ENCODE measurements at places on chromosomes 7 and 10.
A peak's percentile ranks its signal among the peaks of the same experiment; 100 is the strongest.

- DNase-seq = no peak
Observed at GRCh38 chr10:7192831-7193361, 217.9 kb downstream of the SFMBT2 start.

GRCh38 chr10:102309916-102310315 lies 64.6 kb downstream of the GBF1 start:
- no peak for DNase-seq

GRCh38 chr10:48551861-48552591 lies 52.8 kb downstream of the ARHGAP22 start:
- no peak for DNase-seq

DNA sequence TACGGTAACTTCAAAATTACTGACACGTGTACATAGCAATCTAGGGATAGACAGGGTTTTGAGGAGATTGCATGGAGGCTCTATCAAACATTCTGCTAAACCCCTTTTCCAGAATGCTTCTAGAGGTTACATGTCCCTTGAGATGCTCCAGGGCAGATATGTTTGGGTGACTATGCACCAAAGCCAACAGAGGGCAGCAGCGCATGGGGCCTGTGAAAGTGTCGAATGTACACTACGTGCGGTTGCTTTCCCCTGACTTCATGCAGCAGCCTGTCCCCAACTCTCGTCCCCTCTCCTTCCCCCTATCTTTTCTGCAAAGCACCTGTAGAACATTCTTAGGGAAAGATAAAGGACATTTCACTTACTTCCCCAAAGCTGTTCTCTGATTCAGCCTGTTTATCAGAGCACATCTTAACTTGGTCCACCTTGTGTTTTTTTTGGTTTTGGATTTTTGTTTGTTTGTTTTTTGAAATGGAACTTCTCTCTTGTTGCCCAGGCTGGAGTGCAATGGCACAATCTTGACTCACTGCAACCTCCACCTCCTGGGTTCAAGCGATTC lies 90.2 kb downstream of the UBE3C start:
- DNase-seq = no peak

DNA sequence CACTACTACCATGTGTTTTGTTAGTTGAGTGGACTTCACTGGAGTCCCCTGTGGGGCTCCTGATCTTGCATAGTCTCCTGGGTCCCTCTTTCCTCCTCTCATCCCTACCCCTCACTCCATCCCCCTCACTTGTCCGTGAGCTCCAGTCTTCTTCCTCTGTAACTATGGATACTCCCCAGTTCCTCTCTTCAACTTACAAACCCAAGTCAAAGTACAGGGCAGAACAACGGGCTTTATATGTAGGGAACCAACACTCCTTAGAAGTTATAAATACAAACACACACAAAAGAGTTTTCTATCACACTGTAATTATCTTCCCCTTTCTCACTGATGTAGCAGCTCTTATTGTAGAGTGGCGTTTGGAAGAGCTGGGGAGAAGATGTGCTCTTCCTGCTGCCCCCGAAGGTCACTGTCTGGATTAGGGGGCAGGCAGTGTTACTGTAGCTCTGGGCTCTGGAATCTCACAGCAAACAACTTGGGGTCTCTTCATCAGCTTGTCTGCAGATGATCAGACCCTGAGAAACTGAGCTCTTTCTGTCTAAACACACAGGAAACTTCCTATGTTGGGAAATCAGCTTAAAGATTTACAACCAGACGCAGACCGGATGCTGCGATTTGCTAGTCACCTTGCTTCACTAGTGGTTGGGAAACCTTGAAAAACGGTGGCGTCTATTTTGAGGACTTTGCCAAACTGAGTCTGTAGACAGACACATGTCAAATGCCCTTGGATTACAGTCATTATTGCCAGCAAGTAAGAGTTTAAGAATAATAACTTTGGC lies 13.6 kb downstream of the SNX10 start:
- no peak for DNase-seq

GRCh38 chr10:33287112-33287511 lies 47.4 kb downstream of the NRP1 start:
- no peak for DNase-seq

DNA sequence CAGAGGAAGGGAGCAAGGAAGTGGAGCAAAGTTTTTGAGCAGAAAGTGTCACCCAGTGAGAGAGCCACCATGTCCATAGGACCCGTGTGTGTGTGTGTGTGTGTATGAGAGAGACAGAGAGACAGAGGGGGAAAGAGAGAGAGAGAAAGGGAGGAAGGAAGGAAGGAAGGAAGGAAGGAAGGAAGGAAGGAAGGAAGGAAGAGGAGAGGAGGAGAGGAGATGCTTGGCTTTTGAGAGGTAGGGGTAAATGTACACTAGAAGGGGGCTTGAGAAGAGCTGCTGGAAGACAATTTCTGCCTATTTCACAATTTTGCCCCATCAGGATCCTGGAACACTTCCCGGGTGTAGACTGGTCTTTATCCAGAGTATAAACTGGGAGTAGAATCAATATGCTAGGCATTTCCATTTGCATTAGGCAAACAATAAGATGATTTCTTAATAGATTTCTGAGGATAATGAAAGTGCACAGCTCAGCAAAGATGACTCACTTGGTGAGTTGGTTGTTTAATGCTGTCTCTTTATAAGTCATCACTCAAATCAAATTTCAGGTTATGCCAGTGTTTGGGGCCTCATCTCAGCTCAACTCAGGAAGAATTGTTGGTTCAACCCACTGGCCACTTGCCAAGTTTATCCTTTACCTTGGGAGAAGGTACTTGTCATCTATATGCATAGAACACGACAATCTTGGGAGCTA lies 70.0 kb upstream of the FAM13C start:
- no peak for DNase-seq

GRCh38 chr10:77138541-77138940 lies 499.1 kb downstream of the KCNMA1 start:
- DNase-seq = no peak

- DNase-seq = no peak
Observed at GRCh38 chr7:55593515-55594318, 21.4 kb upstream of the VOPP1 start.

GRCh38 chr7:114819616-114820362 lies 102.1 kb upstream of the MDFIC start:
- no peak for DNase-seq

GRCh38 chr10:113274176-113274829 lies 278.6 kb upstream of the HABP2 start:
- DNase-seq = peak; percentile 37

DNA sequence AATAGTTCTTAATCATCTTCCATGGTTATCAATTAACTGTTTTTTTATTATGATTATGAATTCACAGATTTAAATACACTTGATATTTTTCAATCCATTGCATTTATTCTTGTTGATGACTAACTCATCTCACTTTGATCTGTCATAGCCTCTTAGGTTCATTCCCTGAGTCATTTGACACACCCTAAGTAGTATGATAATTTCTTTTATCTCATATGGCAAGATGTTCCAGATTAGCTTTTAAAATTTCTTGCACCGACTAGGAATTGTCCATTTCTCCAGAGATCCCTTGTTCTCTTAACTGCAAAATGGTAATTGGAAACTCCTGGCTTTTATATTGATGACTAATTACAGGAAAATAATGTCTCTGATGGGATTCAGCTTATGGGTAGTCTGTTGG lies 87.6 kb upstream of the CCDC6 start:
- no peak for DNase-seq

DNA sequence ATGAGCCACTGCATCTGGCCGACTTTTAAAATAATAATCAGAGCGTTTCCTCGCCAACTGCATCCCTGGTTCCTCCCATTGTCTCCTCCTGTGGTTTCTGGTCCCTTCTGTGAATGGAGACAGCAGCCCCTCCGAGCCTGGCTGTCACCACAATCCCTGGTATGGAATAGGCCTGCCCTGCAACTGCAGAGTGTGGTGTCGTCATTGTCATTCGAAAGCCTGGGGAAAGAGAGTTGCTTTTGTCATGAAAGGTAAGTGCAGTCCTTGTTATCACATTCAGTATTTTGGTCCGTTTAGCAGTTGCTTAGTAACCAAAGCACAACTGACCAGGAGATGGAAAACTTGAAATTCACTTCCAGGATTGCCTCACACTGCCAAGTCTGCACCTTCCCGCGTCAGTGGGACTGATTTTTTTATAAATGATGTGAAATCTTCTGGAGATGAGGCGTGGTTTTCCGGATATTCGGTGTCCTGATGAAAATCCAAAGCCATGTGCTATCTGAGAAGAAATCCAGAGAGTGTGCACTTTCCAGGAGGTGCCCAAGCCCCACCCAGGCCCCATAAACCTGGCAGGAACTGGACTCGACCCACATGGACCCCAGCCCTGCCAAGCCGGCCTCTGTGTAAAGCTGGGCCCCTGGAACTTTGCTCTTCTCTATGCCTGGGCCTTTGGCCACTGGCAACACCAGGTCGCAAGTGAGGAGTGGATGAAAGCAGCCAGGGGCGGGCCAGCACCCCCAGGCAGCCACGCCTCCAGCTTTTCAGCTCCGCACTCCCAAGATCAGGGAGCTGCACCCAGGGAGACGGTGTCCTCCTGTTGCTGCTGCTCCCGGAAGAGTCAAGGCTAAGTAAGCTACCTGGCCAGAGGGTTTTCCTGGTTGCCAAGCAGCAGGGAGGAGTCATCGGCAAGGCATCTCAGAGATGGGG lies 133.7 kb upstream of the SH2B2 start:
- DNase-seq = no peak

DNA sequence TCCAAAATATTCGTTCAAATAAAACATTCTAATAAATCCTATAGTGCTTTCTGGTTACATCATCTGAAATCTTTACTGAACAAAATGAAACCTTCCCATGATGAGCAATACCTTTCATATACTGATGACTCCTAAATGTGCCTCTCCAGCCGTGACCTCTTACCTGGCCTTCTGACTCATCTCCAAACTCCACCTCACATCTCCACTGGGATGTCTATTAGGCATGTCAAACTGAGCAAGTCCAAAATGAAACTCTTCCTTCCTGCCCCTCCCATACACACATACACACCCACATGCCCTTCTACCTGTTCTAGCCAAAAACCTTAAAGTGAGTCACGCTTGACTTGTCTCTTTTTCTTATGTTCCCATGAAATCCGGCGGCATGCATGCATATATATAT lies 22.9 kb downstream of the GSAP start:
- no peak for DNase-seq

DNA sequence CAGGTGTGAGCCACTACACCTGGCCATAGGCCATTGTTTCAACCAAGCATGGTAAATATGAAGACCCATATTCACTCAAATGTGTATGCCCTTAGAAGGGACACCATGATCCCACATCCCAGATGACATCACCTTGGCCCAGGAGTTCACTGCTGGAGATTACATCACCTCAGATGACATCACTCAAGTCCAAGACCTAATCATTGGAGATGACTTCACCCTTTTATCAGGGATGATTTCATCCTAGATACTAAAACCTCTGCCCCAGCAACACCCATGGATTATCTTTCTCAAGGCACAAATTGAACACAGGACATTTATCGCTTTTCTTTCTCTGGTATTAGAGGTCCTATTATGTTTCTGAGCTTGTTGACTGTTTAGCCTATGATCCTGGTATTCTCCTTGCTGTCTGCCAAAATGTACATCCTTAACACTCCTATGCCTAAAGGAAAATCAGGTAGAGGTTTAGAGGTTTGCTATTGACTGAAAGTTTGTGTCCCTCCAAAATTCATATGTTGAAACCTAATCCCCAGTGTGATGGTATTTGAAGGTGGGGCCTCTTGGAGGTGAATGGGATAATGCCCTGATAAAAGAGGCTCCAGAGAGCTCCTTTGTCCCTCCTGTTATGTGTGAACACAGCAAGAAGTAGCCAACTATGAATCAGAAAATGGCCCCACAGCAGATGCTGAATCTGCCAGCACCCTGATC lies 9.8 kb upstream of the CYP2C18 start:
- no peak for DNase-seq

- DNase-seq = no peak
Observed at GRCh38 chr7:78437118-78437517, 638.5 kb downstream of the PHTF2 start.

DNA sequence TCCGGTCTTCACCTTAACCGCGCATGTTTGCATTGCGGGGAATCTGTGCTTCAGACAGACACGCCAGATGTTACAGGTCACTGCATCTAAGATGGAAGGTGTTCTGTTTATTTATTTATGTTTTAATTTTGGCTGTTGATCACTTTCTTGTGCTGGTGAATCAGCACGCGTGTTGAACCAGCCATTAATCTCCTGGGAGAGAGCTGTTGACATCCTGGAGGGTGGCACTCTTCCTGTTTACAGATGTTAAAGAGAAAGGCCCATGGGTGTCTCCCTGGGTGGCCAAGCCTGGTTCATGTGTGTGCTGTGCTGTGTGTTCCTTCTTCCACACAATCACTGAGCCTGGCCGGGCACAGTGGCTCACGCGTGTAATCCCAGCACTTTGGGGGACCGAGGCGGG lies 355.3 kb downstream of the PAXIP1 start:
- no peak for DNase-seq

GRCh38 chr7:11829954-11830353 lies 2.0 kb downstream of the THSD7A start:
- no peak for DNase-seq

GRCh38 chr7:47758546-47758945 lies 176.6 kb upstream of the TNS3 start:
- no peak for DNase-seq

DNA sequence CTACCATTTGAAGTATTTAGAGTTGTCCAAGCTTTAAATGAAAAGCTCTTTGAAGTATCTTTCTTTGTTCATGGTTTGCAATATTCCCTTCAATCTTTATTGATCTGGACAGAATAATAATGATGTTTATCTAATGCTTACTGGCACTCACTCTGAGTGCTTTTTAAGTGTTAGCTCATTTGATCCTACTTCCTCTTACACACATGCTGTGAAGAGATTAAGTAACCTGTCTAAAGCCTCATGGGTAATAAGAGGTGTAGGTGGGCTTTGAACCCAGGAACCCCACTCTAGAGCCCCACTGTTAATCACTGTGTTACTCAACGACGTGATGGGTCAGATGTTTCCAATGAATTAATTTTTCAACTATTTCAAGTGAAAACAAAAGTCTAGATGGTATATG lies 31.1 kb upstream of the ADD3 start:
- no peak for DNase-seq

DNA sequence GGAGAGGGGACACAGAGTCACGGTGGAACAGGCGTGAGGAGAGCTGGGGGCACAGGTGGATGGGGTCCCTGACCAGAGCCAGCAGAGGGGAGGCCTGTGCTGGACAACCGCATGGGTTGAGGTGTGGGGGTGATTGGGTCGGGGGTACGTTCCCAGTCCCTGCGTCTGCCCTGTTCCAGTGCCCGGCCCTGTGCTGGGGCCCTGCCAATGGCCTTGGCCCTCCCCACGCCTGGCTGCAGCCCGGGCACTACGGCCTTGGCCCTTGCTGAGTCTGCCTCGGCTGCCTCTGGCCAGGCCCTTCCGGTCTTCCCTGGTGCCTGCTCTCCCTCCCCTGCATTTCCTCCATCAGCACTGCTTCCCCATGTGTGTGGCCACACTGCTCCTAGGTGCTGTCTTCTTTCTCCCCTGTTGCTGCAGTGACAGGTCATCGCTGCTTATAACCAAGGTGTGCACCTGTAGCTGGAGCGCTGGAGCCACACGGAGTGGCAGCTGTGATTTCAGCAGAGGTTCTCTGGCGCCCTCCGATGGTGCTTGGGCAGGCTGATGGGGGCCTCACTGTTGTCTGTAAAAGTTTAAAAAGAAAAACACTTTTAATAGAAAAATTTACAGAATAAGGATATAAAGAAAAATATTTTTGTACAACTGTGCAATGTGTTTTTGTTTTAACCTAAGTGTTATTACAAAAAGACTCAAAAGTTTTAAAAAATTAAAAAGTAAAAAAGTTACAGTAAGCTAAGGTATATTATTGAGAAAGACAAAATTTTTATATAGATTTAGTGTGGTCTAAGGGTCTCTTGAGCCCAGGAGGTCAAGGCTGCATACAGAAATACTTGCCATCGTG lies 45.2 kb upstream of the BHLHA15 start:
- no peak for DNase-seq

- no peak for DNase-seq
Observed at GRCh38 chr7:155710031-155710430, 65.6 kb downstream of the RBM33 start.

Measured in C1 segment of cervical spinal cord (tissue), 14 donors.